ENCODE measurements at places on chromosomes 11 and 22. TPM values are rescaled to one million over a fixed set of nuclear protein-coding genes. Genes with fewer than 3 reads are reported as not detected.

DNA sequence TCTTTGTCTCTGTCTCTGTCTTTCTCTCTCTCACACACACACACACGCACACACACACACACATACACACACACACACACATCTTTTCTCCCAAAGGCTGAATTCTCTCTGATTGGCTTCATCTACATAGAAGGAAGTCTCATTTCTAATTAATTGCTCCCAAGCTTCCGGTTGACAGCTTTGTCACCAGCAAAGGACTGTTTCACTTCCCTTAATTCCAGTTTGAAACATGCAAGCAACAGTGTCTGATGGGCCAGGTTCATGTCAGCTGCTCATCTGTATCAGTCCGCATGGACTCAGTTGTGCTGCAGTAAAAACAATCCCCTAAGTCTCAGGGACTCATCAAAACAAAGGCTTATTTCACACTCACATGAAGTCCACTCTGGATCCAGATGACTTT lies 16.2 kb upstream of the PVALB start:
- DNase-seq, result no peak

Gene SYNGR1
- total RNA-seq, result 30.4 TPM

DNA sequence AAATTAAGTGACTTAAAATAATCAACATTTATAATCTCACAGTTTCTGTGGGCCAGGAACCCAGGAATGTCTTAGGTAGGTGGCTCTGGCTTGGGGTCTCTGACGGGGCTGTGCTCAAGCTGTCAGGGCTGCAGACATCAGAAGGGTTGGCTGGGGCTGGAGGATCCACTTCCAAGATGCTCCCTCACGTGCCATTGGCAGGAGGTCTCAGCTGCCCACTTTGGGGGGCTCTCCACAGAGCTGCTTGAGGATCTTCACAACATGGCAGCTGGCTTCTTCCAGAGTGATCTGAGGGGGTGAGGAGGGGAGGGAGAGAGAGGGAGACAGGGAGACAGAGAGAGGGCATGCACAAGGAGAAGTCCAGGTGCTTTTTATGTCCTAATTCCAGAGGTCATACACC lies 18.1 kb downstream of the SLC2A11 start:
- no peak for DNase-seq

DNA sequence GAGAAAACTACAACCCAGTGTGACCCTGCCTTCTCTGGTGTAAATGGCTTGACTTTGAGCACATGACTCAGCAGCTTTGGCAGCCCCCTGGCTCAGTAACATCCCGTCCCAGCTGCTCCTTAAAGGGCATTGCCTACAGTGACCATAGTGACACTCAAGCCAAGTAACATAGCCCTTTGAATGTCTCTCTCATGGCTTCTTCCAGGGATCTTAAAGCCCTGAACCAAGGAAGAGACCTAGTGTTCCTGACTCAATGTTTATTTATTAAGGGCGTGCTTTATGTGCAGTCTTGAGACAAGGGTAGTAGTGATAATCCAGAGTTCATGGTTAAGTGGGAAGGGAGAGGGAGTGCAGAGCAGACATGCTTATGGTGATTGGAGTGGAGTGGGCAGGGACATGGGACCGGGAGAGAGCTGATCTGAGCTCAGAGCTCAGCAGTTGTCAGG lies 125.7 kb downstream of the PARVA start:
- DNase-seq, result no peak

DNA sequence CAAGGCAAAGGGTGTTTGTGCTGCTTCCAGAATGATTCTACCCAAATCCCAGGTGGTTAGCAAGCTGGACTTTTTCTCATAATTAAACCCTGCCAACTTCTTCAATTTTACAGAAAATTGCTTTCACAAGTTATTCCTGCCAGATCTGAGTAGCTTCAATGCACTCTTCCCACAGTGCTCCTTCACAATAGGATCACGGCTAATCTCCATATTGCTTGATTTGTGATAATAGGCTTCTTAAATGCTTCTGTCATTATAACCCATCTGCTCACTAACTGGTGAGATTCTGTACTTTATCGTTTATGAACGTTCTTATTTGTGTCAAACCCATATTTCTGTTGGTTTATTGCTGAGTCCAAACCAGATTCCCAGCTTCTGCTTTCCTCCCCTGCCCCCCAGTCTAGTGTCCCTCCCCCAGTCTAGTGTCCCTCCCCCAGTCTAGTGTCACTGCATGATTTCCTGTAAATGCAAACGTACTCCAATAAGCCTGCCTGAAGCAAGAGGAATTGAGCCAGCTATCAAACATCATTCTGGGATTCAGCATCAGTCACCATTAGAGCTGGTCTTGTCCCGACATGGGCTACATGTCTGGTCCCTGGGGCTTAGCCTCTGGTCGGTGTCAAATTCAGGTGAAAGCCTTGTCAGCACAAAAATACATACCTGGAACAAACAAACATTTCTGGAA lies 14.0 kb downstream of the MMP3 start:
- no peak for DNase-seq

DNA sequence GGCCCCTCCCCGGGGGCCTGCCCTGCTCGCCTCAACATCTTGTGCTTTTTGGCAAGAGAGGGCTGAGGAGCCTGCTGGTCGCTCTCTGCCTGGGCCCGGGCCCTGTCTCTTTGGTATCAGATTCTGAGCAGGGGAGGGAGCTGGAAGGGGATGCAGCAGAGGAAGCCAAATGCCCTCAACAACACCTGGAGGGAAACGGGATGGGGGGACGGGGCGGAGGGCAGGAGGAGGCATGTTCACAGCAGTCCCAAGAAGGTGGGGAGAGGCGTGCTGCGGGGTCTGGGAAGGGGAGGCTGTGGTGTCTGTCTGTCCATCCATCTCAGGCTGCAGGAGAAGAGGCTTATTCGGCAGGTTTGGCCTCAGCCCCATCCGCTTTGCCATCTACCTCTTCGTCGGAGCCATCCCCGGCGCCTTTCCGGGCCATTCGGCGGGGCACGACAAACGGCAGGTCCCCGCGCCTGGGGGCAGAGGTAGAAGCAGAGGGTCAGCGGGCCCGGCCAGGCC lies 29.4 kb downstream of the APOL1 start:
- DNase-seq, result no peak

GRCh38 chr11:65160643-65161042 lies 9.4 kb upstream of the SPDYC start:
- DNase-seq, result no peak

- DNase-seq, result no peak
Measured at GRCh38 chr11:120058931-120059330, 79.0 kb downstream of the TRIM29 start.

Gene OR52E8
- total RNA-seq, result not detected
